Astrocyte (in vitro differentiated cells and primary cell): ENCODE measurements at places on chromosomes 7 and 10.
A peak's percentile ranks its signal among the peaks of the same experiment; 100 is the strongest.

- no peak for DNase-seq
Observed at GRCh38 chr7:157272351-157273207, 64.2 kb upstream of the DNAJB6 start.

GRCh38 chr7:108293149-108293612 lies 163.0 kb upstream of the LAMB4 start:
- DNase-seq: peak; percentile 33

DNA sequence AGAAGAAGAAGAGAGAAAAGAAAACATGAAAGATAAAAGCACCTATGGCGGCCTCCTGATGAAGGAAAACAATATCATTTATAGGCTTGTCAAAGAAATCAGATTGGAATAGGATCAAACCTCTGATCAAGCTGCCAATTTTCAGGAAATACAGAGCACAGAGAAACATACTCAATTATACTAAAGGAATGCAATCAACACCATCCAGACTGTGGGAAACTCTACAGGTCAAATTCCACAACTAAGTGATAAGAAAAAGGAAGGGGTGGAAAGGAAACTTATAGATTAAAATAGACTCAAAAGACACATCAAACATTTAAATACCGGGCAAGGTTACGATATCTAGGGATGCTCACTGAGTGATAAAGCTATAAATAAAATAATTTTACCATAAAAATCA lies 39.3 kb downstream of the AOAH start:
- DNase-seq: no peak

DNA sequence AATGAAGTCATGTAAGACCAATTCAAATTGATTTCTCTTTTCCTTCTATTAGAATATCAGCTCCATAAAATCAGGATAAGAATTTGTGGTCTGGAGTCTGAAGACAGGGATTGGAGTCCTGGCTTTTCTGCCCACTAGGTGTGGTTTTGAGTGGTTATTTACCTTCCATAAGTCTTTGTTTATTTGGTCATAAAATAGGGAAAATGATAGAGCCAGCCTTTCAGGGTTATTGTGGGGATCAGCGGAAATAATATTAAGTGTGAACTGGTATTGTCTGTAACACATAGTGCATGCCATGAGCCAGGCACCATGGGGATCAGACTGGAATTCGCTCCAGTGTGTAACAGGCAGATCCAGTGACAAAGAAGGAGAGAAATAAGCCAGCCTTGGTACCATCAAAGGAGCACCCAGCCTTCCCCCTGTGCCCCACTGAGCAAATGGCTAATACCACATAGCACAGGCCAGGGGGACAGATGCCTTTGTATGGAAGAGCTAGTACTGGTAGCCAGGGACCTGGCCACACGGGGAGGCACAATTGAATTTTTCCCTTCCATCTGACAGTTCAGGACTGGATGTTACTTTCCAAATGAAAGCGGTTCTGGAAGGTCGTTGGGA lies 509.7 kb upstream of the PODXL start:
- no peak for DNase-seq

DNA sequence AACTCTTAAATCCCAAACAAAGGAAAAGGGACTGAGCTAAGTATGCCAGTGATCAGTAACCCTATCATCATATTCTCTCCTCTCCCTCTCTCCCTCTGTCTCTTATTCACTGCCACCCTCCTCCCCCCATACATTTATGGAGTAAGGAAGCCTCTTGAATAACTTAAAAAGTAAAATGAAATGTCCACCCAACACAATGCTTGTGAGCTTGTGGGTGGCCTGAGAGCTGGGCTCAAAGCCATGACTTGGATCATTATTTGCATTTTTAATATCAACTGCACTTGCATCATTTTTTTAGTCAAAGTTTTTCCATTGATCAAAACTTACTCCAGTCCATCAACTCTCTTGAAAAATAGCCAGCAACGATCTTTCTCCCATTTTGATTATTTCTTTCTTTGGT lies 46.8 kb downstream of the FAM107B start:
- DNase-seq: no peak

DNA sequence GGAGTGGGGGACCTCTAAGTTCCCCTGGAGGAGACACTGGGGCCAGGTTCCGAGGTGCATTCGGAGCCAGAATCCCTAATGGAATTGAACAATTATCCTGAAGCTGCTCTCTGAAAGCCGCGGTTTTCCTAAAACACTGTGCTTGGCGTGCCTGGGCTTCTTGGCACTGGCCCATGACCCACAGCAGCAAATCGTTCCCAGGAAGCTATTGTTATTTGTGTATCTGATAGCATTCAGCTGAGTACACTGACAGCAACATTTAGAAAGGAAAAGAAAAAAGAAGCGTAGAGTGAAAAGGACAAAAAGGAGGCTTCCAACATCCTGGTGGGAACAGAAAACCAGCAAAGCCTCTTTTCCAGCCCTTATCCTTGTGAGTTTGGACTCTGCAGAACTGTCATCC lies 339.8 kb downstream of the FRMD4A start:
- peak; percentile 80 for DNase-seq

GRCh38 chr10:133353988-133354605 lies 3.7 kb downstream of the FUOM start:
- no peak for DNase-seq
